ENCODE measurements at places on chromosomes 5 and 9. TPM values are rescaled to one million over a fixed set of nuclear protein-coding genes. Genes with fewer than 3 reads are reported as not detected.

Gene OR1Q1
- total RNA-seq: not detected

Gene IL5
- total RNA-seq: not detected

Gene RNF130
- 61.8 TPM for total RNA-seq

Gene NR4A3
- total RNA-seq: 0.26 TPM

Gene PIP5KL1
- 7.9 TPM for total RNA-seq

Gene DUSP1
- total RNA-seq: 278 TPM

Gene NRARP
- total RNA-seq: 3.4 TPM

Gene SPINK7
- total RNA-seq: not detected

Gene PGM5
- total RNA-seq: 6.3 TPM

Gene ANXA6
- total RNA-seq: 341 TPM

Gene CER1
- not detected for total RNA-seq

Gene SNCAIP
- 1.8 TPM for total RNA-seq

Gene SLC6A18
- not detected for total RNA-seq

Gene PCDHB13
- total RNA-seq: 0.35 TPM

Gene GPR151
- total RNA-seq: not detected

Gene SLC34A1
- not detected for total RNA-seq

Gene PWWP2A
- total RNA-seq: 19.5 TPM

Gene SOHLH1
- not detected for total RNA-seq

Gene NR5A1
- not detected for total RNA-seq

Gene RASGRF2
- 0.09 TPM for total RNA-seq

Gene RNF38
- 11.7 TPM for total RNA-seq

Gene PNPLA7
- 0.23 TPM for total RNA-seq

Gene QRFP
- total RNA-seq: not detected

Gene TRPM3
- total RNA-seq: 0.09 TPM

Gene PCDHGA6
- 3.7 TPM for total RNA-seq

Gene LTC4S
- total RNA-seq: 34.0 TPM

Gene ENG
- total RNA-seq: 186 TPM

Gene SLC44A1
- 99.0 TPM for total RNA-seq

Gene BNC2
- 19.5 TPM for total RNA-seq

Gene LURAP1L
- 26.5 TPM for total RNA-seq

Gene WWC1
- 2.1 TPM for total RNA-seq

Gene CMBL
- 14.0 TPM for total RNA-seq

Gene KCNN2
- not detected for total RNA-seq

Gene LCN9
- total RNA-seq: not detected

Gene NRG2
- 0.12 TPM for total RNA-seq

Gene WNT8A
- total RNA-seq: not detected

Gene GADD45G
- total RNA-seq: not detected

Gene NPDC1
- 67.6 TPM for total RNA-seq

Gene ADRA1B
- total RNA-seq: 10.6 TPM

Gene PHF24
- total RNA-seq: 1.0 TPM

Gene HTR4
- not detected for total RNA-seq

Gene SPATA6L
- 1.0 TPM for total RNA-seq

Gene CDH12
- total RNA-seq: not detected

Gene PRR7
- 11.8 TPM for total RNA-seq

Gene DRD1
- total RNA-seq: not detected

Gene ALDH1A1
- 6.9 TPM for total RNA-seq

Gene MRPS30
- 43.2 TPM for total RNA-seq

Gene AGXT2
- not detected for total RNA-seq

Gene LECT2
- total RNA-seq: not detected

Gene IL9
- total RNA-seq: not detected

Gene CCDC112
- 6.3 TPM for total RNA-seq

Gene SPATA31E1
- total RNA-seq: not detected

Gene PFN3
- total RNA-seq: not detected

Gene STK32A
- 0.47 TPM for total RNA-seq

Gene FBP2
- total RNA-seq: not detected

Measured in pericardium fibroblast (primary cell).